ENCODE measurements at places on chromosomes 6 and 20.

DNA sequence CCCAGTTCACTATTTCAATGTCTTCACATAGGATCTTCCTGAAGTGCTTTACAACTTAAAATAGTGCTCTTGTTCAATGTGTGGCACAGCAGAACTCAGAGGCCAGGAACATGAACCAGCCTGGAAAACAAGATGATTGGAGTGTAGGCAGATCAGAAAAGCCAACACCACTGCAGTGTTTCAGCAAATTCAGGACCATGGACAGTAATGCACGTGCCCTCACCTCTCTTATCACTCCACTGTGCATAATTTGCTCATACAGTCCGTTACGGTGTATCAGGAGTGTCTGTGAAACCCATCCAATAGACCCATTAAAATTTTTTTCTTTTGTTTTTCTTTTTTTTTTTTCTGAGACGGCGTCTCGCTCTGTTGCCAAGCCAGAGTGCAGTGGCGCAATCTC, 27.6 kb upstream of the HACE1 start:
- DNase-seq: no peak

DNA sequence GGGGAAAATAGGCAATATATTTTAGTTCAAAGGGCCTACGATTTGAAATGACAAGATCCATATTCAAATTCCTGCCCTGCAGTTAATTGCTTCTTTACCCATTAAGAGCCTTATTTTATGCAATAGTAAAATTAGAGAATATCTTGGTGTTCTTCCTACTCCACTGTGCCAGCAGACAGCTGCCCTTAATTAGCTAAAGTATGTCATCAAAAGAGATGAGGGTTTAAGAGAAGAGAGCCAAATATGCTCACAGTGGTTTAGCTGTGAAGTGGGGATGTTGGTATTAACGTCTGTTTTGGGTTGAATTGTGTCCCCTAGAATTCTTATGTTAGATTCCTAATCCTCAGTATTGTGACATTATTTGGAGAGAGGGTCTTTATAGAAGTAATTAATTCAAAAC, 148.1 kb downstream of the MOXD1 start:
- no peak for DNase-seq

GRCh38 chr6:166911248-166911677, 45.1 kb downstream of the RNASET2 start:
- no peak for DNase-seq

- DNase-seq: no peak
These were observed 192.5 kb downstream of the MYLK4 start for GRCh38 chr6:2558098-2558680.

GRCh38 chr6:12439296-12439695, 149.1 kb downstream of the EDN1 start:
- no peak for DNase-seq

DNA sequence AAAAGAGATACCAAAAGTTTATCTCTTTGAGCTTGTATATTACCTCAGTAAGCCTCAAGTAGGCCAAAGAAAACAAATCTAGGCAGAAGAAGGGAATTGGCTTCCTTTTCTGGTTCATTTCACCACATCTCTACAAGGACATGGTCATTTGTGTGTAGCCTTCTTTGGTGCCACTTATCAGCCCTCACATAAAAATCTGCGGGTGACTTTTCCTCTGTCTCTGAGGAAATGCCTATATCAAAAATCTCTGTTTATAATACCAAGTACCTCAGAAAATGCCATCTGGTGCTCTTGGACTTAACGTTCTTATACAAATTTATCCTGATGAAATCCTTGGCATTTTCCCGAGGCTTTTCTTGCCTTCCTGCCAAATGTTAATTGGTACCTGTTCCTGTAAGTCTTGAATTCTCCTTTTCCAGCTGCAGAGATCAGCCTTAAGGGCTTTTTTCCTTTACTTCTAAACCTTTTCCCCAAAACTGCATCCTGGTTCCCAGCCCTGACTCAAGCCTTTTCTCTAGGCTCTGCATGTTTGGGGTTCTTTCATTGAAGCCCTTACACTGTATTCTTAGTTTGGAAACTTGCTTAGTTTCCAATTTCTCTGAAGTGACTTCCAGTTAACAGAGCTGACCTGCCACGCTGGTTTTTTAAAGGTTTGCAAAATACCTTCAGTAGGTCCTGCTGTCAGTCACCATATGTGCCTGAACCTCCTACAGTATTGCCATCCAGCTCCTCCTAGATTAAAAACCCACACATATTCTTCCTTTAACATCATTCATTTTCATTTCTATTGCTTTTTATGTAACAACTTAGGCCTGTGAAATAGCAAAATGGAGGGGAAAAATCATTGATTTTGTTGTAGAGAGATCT, 191.2 kb upstream of the PREP start:
- DNase-seq: peak; percentile 44

DNA sequence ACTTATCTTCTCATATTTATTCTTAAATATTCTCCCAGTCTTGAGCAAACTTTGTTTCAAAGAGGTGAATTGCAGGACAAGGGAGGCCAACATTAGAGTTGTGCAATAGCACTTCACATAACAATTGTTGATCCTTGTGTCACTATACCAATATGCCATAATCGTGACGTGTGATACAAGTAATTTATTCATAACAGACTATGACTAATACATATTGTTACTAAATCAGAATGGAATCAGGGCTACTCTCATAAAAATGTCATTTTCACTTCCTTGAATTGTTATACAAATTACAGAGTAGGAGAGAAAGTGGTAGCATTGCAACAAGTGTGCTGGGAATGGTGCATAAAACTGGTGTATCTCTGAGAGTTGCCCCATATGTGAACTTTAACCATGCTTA, 37.2 kb upstream of the PLCB1 start:
- DNase-seq: no peak

- no peak for DNase-seq
These were observed 33.6 kb downstream of the TTI1 start for GRCh38 chr20:37999526-38000263.

GRCh38 chr6:34679552-34680253, 16.9 kb downstream of the ILRUN start:
- no peak for DNase-seq

DNA sequence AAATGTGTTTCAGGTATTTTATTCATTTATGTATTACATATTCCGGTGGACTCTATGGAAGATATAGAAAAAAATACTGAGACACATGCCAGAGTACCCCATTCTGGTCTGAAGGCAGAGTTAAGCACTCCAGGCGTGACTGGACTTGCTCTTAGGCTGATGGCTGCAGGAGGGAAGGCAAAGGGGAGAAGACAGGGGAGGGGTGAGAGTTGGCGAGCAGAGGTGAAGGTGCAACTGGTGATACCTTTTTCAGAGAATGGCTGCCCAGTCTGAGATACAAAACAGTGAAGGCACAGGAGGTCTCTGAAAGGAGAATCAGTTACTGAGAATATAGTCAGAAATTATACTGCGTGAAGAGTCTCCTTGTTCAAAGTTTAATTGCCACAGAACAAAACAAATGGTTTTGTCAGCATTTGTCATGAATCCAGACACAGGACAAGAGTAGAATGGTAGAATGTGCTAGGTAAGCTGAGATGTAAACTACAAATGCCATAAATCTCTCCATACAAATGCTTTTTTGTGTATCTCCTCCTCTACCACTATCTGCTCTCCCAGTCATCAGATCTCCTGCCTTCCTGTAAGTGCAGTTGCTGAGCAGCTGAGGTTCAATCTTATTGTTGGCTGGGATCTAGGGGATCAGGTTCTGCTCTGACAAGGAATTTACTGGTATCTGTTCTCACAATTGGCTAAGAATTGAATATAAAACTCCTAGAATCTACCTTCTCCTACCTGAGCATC, 104.2 kb upstream of the DST start:
- no peak for DNase-seq

GRCh38 chr20:15045246-15045645, 707.8 kb upstream of the FLRT3 start:
- DNase-seq: no peak

- DNase-seq: no peak
These were observed 45.2 kb downstream of the DEFB114 start for GRCh38 chr6:49918787-49919186.

GRCh38 chr6:31546339-31546957, at the start of gene ATP6V1G2:
Gene ATP6V1G2, minus strand, starts transcription at chr6:31546608. Its CDS starts 49 bp downstream, at chr6:31546559.
- DNase-seq: peak; percentile 81

DNA sequence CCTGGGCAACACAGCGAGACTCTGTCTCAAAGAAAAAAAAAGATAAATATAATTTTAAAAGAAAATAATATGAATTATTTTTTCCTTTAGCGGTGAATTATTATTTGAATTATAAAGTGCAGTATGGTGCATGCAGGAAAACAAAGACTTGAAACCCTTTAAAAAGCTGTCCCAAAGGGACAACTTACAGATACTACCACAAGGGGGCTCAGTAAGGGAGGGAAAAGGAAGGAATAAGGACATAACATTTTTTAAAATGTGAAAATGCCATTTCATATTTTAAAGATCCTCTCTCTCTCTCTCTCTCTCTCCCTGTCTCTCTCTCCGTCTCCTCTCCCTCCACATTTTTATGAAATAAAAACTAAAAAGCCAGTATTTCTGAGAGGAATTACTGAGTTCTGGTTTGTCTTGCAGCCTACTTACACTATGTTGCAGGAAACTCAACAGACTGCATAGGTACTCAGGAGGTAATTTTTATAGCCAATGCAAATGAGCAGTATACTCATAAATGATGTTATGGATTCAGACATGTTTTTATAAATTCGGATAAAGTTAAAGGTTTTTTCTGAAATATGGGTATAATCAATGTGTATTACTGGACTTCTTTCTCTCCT, 455.0 kb upstream of the GJE1 start:
- peak; percentile 28 for DNase-seq

DNA sequence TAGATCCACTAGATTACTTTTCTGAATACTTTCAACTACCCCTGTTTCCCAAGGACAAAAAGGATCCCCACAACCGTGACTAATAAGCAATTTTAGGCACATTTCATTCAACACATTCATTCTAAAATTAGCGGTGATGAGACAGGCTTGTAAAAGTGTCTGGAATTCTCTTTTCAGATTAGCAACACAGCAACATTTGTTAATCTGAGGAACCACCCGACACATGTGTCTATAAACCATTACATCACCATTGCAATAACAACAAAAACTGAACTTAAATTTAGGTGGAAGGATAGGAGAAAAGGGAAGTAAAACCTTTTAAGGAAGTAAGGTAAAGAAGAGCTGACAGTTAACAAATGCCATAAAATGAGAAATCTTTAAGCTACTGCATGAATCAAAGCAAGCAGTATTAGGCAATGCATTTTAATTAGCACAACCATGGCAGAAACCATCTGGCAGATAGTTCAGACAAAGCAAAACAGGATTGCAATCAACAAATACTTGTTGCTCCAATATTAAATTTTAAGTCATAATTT, 49.1 kb downstream of the MAP3K7 start:
- peak; percentile 32 for DNase-seq

GRCh38 chr20:40462566-40462965, 226.5 kb downstream of the MAFB start:
- DNase-seq: no peak

GRCh38 chr6:107386904-107387303, 72.5 kb downstream of the PDSS2 start:
- no peak for DNase-seq

Data from DMS 273 treated with DMSO at 0.1 percent for 48 hours (cell line).